ENCODE measurements at places on chromosomes 2 and 18.

DNA sequence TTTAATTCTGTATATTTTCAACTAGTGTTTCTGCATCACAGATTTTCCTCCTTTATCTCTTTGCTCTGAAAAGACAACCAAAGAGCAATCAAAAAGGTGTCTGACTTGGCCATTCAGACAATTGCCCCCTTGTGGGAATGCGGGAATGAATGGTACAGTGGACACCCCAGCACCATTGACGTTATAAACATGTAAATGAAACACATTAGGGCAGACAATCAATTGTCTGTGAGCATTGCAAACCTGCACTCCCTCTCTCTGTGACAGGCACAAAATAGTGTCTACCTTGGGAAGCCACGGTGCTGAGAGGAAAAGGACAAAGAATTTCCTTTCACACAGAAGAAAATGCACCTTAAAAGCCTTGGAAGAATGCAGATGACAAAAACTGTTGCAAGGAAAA, 8.0 kb downstream of the ZEB2 start:
- DNase-seq: no peak

DNA sequence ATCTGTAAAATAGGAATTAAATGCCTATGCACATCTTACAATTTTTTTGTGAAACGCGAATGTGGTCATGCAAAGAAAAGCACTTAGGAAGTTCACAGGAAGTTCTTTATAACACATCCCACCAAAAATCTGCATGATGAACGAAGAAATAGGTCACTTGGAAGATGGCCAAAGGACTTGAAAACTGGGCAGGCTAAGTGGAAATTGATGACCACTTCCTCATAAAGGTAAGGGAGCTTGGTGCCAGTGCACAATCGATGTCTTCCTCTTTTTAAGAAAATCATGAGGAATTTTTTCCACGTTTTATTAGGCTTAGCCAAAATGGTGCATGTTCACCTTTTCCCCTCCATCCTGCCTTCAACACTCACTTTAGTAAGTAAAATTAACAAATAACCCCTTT, 8.2 kb upstream of the NT5C1B start:
- DNase-seq: no peak

DNA sequence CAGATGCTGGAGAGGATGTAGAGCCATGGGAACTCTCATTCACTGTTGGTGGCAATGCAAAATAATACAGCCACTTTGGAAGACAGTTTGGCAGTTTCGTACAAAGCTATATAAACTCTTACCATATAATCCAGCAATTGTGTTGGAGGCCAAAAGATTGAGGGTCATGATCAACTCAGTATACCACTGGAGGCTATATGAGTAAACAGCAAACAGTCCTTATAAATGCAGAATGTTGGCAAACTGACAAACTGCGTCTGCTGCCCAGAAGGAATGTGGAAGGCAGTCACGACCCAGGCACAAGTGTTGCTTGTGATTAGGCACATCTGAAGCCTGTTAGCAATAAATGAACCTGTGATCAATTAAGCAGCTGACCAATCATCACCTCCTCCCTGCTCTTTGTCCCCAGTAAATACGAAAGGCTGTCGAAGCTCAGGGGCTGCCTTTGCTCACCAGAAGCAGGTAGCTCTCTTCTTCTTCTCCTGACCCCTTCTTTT, 98.1 kb upstream of the SPOPL start:
- no peak for DNase-seq

- DNase-seq: no peak
Measured at GRCh38 chr2:145652571-145653545, 1132.9 kb upstream of the ZEB2 start.

- no peak for DNase-seq
Measured at GRCh38 chr18:48861181-48861708, 89.5 kb downstream of the SMAD7 start.

GRCh38 chr2:9178110-9178903, 28.3 kb upstream of the ASAP2 start:
- DNase-seq: peak; percentile 14

GRCh38 chr2:555164-555922, 121.9 kb downstream of the TMEM18 start:
- no peak for DNase-seq

GRCh38 chr2:24494410-24494809, 3.4 kb downstream of the NCOA1 start:
- no peak for DNase-seq
